ENCODE measurements at places on chromosomes 5 and 9.

DNA sequence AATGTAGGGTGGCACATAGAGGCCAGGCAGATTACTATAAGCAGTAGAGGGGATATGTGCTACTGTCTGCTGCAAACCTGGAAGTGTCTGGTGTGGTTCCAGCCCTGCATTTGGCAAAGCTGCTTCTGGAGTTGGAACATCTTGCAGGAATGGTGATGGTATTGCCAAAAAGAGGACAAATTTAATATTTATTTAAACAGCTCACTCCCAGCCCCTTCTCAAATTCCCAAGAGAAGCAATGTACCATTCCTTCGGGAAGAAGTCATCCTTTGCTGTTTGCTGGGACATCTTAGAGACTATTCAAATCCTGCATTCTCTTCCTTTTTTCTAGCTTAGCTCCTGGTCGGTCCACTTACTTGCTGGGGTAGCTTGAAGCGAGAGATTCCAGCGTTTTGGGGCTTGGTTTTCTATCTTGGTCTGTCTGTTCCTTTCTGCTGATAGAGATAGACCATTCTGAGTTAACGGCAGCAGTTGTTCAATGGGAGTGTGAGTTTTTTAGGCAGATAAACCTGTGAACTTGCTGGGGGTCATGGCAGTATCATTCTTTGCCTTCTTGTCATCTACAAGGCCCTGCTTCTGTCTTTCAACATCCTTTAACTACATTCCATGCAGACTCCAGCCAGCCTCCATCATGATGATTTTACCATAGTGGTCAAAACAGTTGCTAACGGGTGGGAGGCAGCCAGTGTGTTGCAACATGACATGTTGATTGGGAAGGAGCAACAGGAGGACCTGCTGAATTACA lies 69.9 kb downstream of the RCL1 start:
- DNase-seq = no peak

DNA sequence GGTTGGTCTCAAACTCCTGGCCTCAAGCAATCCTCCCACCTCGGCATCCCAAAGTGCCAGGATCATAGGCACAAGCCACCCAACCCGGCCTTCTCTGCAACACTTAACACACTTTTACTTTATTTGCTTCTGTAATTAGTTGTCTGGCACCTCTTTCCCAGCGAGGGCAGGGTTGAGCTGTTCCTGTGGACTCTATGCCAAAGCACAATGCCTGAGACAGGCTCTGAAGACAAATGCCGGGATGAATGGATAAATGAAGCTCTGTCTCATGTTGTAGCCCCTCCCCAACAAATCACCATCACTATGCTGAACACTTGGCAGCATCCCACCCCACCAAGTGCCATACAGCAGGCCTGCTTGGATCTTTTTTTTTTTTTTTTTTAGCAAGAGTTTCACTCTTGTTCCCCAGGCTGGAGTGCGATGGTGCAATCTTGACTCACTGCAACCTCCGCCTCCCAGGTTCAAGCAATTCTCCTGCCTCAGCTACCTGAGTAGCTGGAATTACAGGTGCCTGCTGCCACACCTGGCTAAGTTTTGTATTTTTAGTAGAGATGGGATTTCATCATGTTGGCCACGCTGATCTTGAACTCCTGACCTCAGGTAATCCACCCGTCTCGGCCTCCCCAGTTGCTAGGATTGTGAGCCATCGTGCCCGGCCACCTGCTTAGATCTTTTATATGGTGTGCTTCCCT lies 21.3 kb downstream of the GPX3 start:
- DNase-seq = no peak

DNA sequence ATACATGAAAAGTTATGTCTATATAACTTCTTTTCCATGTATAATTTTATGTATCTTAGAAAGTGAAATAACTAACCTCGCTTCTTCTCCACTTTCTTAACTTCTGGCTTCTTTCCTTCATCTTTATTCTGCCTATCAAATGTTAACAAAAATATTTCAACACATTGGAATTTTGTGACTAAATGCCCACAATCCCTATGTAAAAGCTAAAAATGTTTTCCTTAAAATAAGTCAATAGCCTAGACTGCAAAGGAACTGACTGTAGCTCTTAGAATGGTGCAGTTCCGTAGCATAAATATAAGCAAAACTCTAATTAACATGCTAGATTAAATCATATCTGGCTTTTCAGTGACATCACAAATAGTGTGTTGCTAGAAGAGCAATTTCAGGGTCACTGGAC lies 40.9 kb downstream of the PSIP1 start:
- peak; percentile 5 for DNase-seq

DNA sequence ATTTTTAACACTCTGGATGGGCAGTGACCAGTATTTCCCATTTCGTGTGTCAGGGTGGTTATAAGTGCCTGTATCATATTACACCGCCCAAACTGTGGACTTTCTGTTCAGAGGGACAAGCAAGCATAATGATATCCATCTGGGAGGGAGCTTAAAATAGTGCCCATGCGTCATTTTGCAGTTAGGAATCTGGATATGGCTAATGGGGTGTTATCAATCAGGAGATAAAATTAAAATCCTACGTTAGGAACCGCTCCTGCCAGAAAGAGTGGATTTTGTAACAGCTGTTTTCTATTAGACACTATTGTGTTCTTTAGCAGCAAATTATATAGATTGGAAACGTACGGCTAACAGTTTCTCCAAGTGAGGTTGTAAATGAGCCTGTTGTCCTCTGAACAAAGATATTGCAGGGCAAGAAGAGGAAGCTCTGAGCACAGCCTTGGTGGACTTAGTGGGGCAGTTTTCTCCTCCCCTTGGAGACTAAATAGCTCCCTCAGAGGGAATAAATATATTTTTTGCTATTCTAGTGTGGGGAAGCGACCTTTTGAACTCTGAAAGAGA lies 160.4 kb downstream of the SPATA31D1 start:
- peak; percentile 80 for DNase-seq

DNA sequence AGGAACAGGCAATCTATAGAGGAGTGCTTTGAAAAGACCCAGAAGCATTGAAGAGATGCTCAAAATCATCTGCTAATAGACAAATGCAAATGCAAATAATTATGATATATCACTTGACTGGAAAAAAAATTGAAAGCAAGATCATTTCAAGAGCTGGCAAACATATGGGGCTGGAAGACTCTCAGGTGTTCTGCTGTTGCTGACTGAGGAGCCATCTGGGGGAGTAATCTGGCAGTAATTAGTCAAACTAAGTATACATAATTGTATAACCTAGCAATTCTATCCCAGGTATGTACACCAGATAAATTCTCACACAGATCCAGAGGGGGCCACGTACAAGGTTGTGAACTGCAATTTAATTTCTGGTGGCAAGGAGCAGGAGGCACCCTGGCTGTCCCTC lies 4.6 kb upstream of the HMHB1 start:
- no peak for DNase-seq

DNA sequence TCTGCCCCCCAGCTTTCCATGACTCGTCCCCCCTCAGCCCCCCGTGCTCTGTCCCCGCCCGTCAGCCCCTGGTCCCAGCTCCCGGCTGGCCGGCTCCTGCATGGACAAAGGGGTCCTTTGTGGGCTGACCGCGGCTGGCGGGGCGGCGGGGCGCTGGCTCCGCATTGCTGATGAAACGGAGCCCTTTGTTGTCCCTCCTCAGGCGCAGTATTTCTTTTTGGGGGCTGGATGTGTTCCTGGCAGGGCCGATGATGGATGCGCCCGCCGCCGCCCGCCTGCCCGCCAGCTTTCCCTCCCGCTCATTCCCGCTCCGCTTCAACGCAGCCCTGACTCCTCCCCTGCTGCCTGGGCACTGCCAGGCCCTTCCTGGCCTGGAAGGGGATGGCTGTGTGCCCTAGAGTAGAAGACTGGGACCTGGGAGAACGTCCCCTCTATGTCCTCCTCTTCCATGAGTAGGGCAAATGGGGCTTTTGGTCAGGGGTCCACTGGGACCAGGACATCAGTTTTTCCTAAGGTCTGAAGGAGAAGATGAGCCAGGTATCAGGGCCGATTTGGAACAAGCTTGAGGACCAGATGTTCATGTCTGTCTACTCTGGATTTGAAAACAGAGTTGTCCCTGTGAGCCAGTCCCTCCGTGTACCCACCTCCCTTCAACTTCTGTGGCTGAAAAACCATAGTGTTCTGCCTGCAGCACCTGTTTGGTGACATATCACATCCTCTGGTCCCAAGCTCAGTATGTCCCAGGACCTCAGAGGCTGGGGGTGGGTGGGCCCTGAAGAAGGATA lies 29.0 kb downstream of the CXXC5 start:
- no peak for DNase-seq

DNA sequence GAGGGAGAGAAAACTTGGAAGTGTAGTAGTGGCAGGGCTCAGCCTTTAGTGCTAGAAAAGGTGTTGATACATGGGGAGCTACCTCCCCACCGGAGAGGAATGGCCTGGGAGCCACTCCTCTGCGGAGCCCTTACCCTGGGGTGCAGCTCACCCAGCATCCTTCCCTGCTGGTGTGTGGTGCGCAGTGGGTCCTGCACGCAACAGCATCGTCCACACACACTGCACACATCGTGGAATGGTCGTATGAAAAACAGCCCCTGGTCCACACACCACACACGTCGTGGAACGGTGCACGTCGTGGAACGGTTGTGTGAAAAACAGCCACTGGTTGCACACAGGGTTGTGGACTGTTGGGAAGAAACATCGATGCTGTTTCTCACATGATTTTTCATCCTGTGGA lies 16.1 kb upstream of the AHRR start:
- no peak for DNase-seq

DNA sequence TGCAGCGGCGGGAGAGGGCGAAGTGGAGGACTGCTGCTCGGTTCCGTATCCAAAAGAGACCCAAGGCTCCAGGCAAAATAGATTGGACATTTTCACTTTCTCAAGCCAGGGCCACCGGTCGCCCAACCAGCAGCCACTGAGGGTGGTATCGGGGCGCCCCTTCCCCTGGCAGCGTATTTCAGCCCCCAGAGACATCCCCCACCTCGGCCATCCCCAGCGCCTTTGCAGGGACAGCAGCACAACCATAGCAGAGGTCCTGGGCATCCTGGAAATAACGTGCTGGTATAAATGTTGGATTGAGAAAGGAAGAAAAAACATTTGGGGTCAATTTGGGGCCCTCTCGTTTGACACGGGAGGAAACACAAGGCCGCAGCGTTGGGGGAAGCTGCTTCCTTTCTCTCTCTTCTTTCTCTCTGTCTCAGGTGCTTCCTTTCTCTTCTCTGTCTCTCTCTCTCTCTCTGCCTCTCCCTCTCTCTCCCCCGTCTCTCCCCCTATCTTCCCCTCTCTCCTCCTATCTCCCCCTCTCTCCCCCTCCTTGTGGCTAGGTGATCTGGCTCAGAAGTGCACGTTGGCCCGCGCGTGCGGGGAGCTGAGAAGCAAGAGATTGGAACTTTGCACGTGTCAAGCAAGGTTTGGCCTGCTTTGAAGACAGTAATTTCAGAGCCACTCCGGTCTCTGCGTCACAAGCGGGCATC lies 624 bp upstream of the RETREG1 start:
- no peak for DNase-seq

DNA sequence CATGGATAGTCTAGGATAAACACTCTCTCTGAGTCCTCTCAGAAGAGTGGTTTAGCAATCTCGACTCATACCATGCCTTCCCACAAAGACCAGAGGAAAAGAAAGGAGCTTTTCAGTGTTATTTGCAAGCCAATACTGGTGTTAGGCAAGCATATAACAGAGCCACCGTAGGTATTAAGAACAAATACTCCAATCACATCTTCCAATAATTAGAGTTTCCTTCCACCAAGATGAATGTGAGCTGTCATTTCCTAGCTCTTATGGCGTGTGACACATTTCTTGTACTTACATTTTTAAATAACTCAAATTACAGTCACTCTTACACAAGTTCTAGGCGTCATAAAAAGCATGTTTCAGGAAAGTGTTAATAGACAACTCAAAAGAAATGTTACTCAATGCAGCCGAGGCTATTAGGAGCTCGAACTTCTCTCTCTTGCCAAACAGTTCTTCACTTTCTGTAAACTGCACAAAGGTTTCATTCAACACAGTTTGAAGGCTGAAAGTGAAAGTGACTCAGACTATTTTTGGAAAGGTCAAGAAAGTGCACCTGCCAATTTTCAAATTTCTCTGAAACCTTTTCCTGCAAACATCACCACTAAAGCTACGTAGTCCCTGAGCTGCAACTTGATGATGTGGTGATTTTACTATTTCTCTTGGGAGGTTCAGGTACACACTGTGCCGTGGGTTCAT lies 153.8 kb downstream of the AUH start:
- peak; percentile 60 for DNase-seq

GRCh38 chr5:149781612-149782011 lies 51.5 kb downstream of the PPARGC1B start:
- DNase-seq = no peak

DNA sequence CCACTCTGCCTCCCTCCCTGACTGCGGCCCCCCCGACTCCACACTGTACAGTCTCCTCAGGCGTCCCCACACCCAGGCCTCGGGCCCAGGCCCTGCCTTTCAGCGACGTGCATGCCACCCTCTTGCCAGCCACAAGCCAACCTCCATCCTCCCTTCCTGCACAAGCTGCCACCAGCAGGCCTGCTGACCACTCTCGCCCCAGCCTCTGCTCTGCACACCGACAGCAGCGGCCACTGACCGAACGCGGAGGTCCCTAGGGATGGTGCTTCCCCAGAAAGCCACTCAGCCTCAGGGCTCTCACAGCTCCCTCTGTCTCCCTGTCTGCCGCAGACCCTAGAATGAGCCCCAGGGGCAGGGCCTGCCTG lies 18.6 kb downstream of the LMAN2 start:
- DNase-seq = no peak

DNA sequence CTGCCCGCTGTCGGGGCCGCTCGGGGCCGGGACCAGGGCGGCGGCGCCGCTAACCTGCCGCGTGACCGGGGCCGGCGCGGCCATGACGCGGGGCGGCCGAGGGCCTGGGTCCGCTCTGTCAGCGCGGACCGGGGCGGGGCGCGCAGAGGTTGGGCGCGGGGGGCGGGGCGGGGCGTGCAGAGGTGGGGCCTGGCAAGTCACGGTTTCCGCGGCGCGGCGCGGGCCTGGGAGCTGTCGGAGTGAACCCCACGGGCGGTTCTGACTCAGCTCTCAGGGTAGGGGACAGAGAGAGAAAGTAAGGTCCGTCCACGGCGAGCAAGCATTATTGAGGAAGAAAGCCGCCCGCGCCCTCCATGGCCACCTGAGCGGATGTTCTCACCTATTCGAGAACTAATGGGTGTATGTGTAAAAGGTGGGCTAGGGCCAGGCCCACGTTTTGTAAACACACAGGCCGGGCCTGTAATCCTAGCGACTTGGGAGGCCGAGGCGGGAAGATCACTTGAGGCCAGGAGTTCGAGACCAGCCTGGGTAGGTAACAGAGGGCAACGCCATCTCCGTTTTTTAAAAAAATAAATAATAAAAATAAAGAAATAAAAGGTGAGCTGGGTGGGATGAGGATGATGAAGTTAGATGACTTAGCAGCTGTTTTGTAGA lies at the start of gene PRXL2C:
Gene PRXL2C (minus strand): TSS at position 120 of the 654 bp plus-strand sequence. CDS start 36 bp downstream, at position 84.
- no peak for DNase-seq

DNA sequence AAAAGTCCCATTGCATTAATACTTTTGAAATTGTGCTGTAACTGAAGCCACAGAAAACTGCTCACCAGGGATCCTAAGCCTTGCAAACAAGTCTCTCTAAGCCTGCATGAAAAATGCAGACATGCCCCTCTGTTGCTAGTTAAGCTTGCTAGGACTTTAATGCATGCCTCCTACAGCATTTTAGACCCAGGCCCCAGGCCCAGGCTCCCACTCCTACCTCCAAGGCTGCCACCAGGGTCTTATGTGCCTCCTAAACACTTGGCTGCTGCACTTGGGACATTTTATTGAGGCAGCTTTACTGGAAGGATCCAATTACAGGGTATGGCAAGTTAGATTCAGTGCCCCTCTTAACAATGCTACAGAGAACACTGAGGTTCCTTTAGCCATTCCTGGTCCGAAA lies 467.3 kb upstream of the CLINT1 start:
- DNase-seq = no peak

- DNase-seq = no peak
Observed at GRCh38 chr5:1471240-1471853, 26.1 kb upstream of the SLC6A3 start.
